ENCODE measurements at places on chromosomes 5 and 9.

- DNase-seq = no peak
Observed at GRCh38 chr9:91483189-91483691, 59.6 kb upstream of the NFIL3 start.

GRCh38 chr5:130536691-130537090, 628.4 kb downstream of the HINT1 start:
- DNase-seq = no peak

DNA sequence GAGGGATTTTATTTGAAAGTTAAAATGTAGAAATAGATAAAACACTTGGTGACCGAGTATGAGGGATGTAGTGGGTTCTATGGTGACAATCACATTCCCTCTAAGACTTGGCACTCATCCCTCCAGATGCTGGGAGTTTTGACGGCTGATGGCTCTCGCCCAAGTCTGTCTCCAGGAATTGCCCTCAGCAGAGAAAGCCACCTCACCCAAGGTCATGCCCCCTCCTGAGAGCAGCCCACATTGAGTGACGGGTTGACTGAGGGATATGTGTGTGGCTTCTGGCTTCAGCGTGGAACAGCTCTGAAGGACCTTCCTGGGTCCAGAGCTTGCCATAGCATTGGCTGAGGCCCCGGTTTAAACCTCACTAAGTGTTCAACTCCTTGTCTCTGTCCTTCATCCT, 19.4 kb downstream of the CAVIN4 start:
- no peak for DNase-seq

DNA sequence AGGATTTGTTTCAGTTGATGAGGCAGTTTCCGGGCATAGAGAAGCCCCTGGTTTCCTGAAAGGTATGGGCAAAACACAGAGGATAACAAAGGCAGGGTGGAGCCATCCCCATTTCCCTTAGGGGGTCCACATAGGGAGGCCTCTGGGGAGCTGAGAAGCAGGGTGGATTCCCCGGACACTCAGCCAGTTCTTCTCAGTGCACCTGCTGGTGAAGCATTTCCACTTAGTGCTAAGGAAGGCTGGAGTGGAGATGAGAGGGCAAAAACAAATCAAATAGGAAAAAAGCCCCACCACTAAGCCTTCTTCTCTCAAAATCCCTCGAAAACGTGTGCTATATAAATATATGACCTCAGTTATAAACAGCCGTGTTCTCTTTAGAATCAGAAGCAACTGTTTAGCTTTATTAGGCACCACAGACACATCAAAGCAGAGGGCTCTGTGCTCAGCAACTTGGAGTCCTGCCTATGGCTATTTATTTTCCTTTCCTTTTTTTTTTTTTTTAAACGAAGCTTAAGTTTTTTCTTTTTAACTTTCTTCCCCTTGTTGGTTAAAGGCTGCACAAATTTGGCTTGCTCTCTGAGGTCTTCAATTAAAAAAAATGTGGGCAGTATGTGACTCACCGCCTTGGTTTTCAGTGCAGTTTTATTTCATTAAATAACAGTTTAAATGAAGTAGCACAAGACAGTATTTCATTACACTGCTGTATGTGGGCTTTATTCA, 67.7 kb downstream of the PRDM6 start:
- DNase-seq = no peak

DNA sequence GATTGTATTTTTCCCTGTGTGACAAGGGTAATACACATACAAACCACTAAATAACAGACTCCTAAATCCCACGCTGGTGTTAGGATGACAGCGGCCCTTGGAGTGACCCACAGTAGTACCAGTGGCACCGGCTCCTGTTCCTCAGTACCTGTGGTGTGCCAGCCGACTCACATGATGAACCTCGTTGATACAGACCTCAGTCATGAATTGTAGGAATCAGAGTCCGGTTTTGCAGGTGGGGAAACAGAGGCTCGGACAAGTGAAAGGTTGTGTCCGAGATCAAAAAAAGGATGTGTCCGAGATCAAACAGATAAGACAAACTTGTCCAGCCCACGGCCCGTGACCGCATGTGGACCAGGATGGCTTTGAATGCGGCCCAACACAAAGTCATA, 78.0 kb downstream of the AMBP start:
- DNase-seq = no peak

GRCh38 chr9:134748591-134748990, 107.0 kb downstream of the COL5A1 start:
- DNase-seq = no peak

GRCh38 chr5:1718669-1719068, 81.0 kb downstream of the MRPL36 start:
- DNase-seq = no peak

DNA sequence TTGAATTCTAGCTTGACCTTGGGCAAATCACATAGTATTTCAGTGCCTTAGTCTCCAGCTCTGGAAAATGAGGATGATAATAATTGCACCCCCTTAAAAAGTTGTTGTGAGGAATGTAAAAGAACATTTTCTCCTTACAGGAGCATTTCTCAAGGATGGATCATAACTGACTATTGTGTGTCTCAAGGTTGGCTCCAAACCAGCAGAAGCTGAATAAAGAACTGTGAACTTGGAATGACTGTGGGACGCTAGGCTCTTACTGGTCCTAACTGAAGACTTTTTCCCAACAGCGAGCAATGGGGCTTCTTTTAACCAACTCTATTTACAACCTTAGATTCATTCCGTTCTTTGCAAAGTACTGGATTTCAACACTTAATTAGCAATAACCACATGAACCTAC, 26.2 kb upstream of the GLRX start:
- DNase-seq = no peak

DNA sequence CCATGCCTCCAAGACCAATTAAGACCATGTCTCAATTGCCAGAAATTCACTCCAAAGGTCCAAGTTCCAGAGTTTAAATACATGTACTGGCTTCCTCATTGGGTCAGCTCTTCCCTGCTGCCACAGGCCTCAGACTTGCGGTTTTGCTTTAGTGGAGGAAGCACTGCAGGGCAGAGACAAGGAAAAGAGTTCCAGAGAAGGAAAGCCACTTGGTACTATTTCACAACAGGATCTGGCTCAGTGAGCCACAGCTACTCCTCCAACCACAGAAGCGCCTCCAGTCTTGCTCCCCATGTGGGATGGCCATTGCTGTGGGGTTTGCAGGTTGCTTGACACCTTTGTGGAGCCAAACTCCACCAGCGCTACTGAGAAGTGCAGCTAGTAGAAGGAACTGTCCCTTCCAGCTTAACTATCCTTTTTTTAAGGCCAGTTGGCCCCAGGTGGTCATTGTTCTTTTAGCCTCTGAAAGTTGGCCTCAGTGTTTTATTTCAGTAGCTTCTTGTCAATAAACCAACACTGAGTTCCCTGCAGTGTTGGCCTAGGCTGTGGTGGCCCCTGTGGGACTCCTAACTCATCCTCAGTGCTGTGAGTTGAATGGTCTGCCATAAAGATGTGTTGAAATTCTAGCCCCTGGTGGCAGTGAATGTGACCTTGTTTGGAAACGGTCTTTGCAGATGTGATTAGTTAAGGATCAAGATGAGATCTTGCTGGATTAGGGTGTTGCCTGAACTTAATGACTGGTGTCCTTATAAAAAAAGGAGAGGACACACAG, 93.7 kb upstream of the DAP start:
- no peak for DNase-seq

GRCh38 chr9:26412446-26412845, 480.2 kb downstream of the CAAP1 start:
- no peak for DNase-seq

- DNase-seq = no peak
Observed at GRCh38 chr5:120413686-120414085, 50.4 kb upstream of the PRR16 start.

- no peak for DNase-seq
Observed at GRCh38 chr5:82422751-82423181, 144.6 kb upstream of the RPS23 start.

DNA sequence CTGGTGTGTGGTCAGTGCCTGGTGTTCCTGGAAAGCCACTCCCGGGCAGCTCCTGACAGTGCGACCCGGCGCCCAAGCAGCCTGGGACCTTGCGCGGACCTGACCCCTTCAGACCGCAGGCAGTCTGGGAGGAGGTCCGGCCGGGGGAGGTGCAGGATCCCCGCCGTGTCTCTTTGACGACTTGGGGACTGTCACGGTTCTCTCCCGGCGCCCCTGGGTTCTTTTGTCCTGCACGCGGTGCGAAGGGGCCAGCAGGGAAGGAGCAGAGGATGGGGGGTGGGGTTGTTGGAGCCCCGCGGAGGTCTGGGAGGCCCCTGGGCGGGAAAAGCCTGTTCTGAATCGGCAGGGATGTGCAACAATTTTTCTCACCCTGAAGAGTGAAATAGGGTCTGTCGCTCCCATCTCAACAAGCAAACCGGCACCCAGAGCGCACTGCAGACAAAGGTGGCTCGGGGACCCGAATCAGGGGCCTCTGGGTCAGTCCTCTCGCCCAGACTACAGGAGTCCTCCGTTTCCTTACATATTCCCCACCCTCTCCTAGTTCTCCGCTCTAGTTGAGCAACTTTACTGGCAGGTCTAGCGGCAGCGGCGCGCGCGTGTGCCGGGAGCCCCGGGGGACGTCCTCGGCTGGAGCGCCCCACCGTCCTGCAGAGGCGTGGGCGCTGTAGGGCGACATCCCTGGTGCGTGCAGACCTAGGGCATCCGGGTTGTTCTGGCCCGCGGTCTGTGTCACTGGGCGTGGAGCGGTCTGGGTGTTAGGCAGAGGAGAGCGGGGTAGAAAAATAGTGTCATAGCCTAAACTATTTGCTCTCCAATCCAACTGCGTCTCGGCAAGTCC, 1.2 kb downstream of the VCAN start:
- DNase-seq = no peak

- no peak for DNase-seq
Observed at GRCh38 chr5:167658889-167659288, 632.6 kb upstream of the WWC1 start.
